Activated T-helper 2 cell treated with anti-CD3 and anti-CD28 coated beads, Interferon-gamma antibody, Interleukin-2, Interleukin-4, amounts not matched to agents 10 μg/mL and 5 μg/mL and 100 μg/mL, durations not matched to agents 14 hours and 24 hours and 36 hours (primary cell): ENCODE measurements at places on chromosomes 7 and 10.

DNA sequence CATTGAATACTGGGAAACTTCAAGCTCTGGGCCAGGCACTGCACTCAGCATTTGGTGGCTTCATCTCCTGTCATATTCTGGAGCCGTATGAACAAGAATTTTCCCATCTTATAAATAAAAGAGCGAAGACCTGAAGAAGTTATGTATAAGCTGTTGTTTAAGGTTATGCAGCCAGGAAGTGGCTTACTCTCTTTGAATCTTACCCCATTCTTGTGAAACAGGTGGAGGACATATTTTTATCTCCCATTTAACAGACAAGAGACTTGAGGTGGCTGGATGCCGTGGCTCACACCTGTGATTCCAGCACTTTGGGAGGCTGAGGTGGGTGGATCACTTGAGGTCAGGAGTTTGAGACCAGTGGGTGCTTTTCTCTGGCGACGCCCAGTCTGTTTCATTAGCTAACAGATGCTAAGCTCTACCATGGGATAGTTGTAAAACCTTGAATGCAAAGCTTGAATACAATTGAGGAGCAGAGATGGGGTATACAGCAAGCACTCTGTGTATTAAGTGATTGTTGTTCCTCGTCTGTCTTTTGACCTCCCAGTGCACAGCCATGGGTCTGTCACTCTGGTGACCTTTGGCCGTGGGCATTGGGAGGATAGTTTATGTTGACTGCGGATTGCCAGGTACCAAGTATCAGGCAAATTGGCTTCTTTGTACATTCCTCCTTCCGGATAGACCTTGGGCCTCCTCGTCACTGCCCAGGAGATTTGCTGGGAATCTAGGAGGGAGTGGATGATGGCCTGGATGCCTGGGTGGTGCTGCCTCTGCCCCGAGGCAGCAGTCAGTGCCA lies 85.8 kb downstream of the GRK5 start:
- DNase-seq, result no peak

GRCh38 chr10:11074536-11075267 lies 57.0 kb downstream of the CELF2 start:
- no peak for DNase-seq

GRCh38 chr7:44238116-44238695 lies 37.4 kb downstream of the YKT6 start:
- no peak for DNase-seq

GRCh38 chr7:49791088-49791741 lies 17.8 kb downstream of the VWC2 start:
- DNase-seq, result no peak

- DNase-seq, result no peak
Observed at GRCh38 chr10:31147210-31147608, 115.5 kb upstream of the ZNF438 start.

GRCh38 chr10:58152673-58153263 lies 114.9 kb downstream of the IPMK start:
- no peak for DNase-seq
